ENCODE measurements at places on chromosomes 12 and 14. TPM values are rescaled to one million over a fixed set of nuclear protein-coding genes. Genes with fewer than 3 reads are reported as not detected.

The TMEM30B gene
- total RNA-seq, result 0.46 TPM

The SYCP3 gene
- total RNA-seq, result 0.50 TPM

The TAS2R9 gene
- total RNA-seq, result not detected

The DTX1 gene
- 0.16 TPM for total RNA-seq

The CYP27B1 gene
- 11.3 TPM for total RNA-seq

The DNAI7 gene
- total RNA-seq, result not detected

The ARHGAP9 gene
- 106 TPM for total RNA-seq

The KLRC3 gene
- total RNA-seq, result not detected

The SUDS3 gene
- total RNA-seq, result 23.5 TPM

DNA sequence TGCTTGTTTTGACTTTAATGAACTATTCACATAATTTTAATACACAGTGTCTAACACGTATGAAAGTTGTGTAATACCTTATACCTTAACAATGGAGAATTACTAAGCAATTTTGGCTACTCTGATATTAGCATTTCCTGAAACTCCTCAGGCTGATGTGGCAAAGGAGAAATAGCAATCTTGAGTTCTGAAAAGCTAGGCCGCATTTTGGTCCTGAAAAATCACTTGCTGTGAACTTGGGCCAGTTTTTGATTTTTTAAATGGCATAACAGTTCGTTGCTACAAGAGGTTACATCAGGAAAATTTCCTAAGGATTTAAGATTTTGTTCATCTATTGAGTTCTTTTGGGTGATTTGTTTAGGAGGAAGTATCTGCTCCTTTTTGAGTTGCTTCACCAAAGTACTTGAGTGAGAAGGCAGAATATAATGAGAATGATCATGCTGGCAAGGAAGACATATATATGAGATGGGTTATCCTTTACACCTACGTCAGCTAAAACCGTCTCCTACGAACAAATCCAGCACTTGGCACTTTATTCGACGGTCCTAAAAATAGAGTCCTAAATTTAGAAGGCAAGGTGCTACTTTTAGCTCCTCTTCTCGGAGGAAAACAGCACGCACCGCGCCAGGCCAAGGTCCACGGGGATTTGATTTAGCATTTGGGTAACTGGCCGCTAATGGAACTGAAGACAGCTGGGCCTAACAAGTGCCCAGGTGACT is 32.2 kb downstream of the MIA2 start:
- no peak for DNase-seq

- DNase-seq, result no peak
Observed at GRCh38 chr12:21001778-21002177, 129.2 kb upstream of the SLCO1B1 start.

DNA sequence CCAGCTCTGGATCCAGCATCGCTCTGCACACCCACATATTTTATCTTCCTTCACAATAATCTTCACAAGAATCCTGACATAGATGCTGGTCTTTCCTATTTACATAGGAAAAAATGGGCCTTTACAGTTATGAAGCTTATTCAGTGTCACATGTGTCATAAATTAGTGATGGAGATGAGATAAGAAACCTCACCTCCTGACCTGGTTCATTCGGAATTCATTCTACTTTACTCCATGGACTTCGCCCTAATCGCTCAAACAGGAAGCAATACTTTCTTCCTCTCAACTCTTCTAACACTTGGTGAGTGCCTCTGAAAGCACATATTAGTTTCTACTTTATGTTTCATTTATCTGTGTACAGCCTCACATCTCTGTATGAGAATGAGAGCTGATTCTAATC is 12.0 kb upstream of the SINHCAF start:
- no peak for DNase-seq

GRCh38 chr12:3770891-3771290 is 18.0 kb upstream of the CRACR2A start:
- no peak for DNase-seq

DNA sequence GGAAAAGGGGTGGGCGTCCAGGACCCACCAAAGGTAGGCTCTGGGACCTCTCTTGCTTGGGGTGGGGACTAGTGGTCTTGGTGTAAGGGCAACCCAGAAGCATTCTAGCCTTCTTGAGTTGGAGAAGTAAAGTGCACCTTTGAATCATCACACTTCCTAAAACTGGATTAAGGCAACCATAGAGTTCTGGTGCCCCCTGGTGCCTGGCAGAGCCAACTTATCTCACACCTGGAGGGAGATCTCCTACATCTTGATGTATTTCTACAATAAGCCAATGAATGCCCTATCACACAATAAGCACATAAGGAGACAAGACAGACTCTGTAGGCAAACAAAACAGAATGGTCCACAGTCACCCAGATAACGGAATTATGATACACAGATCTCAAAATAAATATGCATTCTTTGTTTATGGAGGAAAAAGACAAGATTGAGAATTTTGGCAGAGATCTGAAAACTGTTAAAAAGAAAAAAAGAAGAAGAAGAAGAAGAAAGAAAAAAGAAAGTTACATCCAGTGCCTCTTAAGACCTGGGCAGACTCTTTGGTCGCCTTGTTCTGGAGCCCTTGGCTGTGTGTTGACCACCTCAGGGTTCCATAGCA is 95.9 kb upstream of the PPP2R5C start:
- no peak for DNase-seq

GRCh38 chr14:25788252-25788651 is 738.3 kb upstream of the STXBP6 start:
- no peak for DNase-seq

- DNase-seq, result no peak
Observed at GRCh38 chr12:54991161-54991990, 6.8 kb upstream of the TESPA1 start.

DNA sequence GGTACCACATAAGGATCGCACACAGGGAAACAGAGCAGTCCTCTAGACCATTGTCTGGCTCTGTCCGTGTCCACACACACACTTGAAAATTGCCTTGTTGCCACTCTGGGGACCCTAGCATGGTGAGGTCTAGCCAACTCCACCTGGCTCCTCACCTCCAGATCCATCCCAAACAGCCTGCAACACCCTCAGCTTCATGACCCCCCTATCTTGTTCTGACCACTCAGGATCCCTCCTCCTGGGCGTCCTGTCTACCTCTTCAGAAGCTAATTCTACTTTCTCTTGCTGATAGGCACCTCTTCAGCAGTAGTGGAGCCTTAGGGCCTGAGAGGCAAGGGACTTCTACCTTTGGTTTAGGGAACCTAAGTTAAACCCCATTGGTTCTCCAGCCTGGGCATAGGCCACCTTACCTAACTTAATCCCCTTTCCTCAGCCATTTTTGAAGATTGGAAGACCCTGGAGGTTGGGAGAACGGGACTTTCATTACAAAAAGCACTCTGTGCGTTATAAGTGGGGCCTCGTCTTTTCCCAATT is 697 bp upstream of the HOXC5 start:
- DNase-seq, result no peak

GRCh38 chr14:61661471-61662400 is 33.6 kb upstream of the HIF1A start:
- no peak for DNase-seq

GRCh38 chr12:53751336-53752191 is at the start of gene CISTR:
Gene CISTR, minus strand, starts transcription at chr12:53751979.
- DNase-seq, result no peak

- DNase-seq, result no peak
Observed at GRCh38 chr12:12835378-12836146, 22.4 kb downstream of the DDX47 start.

GRCh38 chr12:129371268-129371667 is 518.0 kb downstream of the GLT1D1 start:
- no peak for DNase-seq

DNA sequence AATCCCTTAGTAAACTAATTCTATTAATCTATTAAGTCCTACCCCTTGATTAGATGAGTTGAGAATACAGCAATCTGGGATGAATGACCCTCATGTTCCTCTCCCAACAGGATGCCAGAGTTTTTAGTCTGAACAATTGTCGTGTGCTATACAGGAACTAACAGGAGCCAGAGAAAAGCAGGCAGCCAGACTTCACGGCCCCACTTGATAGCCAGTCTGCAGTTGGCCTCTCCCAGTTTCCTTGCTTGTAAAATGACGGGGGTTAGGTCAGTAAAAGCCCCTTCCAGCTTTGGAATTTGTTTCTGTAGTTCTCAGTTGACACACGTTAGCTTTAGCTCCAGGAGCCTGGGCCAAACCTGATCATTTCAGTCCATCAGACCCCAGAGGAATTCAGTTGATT is 266.8 kb upstream of the FKBP4 start:
- no peak for DNase-seq

All from activated T-helper 2 cell treated with anti-CD3 and anti-CD28 coated beads, Interferon-gamma antibody, Interleukin-2, Interleukin-4, amounts not matched to agents 10 μg/mL and 5 μg/mL and 100 μg/mL, durations not matched to agents 14 hours and 24 hours and 36 hours (primary cell).